Jurkat, Clone E6-1 (cell line): ENCODE measurements at places on chromosomes 4 and X.

GRCh38 chrX:31497086-31497485, 425.2 kb upstream of the FTHL17 start:
- DNase-seq: no peak

GRCh38 chr4:108458681-108459080, 161.7 kb upstream of the RPL34 start:
- no peak for DNase-seq

DNA sequence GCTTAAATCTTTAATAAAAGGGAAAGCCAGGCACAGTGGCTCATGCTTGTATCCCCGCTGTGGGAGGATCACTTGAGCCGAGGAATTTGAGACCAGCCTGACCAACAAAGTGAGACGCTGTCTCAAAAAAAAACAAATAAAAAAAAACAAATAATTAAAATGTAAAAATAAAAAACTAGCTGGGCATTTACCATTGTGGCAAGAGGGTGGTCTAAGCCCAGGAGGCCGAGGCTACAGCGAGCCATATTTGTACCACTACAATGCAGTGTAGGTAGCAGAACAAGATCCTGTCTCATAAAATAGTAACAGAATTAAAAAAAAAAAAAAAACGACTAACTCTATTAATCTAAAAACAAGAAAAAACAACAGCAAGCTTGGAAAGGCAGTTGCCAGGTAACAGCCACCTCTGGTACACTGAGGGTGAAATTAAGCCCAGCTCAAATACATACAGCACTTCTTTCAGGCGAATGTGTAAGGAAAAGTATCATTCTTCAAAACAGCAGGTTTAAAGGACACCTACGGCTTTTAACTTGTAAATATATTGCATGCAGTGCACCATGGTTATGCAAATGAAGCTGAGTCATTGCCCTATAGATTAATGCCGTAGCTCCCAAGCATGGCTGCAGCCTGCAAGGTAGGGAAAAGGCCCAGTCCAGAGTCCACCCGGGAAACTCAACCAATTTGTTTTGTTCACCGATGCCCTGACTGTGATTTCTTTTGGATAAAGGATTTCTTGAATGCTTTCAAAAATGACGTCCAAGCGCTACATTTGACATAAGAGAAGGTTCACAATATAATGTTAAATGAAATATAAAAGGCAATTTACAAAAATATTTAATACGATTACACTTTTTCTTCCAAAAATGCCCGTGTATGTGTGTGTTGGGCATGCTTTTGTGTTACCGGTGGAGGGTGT, 14.5 kb upstream of the TXLNG start:
- no peak for DNase-seq

- no peak for DNase-seq
Measured at GRCh38 chrX:154727418-154727817, 23.5 kb downstream of the GAB3 start.

GRCh38 chr4:82650868-82651267, 89.1 kb upstream of the TMEM150C start:
- no peak for DNase-seq

- DNase-seq: no peak
Measured at GRCh38 chr4:29277381-29277780, 1442.8 kb upstream of the PCDH7 start.

GRCh38 chr4:176825586-176825985, 32.9 kb upstream of the VEGFC start:
- DNase-seq: no peak

DNA sequence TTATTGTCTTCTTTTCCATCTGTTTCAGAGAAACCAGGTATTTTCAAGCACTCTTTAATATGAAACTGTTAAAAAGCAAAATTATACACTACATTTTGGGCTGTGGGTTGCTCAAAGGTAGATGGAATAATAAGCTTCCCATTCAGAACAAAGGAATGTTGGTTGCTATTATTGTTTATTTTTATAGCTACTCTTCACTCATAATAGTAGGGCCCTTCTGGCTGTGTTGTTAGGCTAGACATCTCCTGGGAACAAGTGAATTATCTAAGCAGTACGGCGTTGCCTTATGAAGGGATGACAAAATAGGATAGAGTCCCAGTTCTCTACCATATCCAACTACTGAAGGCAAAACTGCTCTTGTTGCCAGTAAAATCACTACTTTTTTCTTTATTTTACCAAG, 34.2 kb downstream of the TENM3 start:
- no peak for DNase-seq

DNA sequence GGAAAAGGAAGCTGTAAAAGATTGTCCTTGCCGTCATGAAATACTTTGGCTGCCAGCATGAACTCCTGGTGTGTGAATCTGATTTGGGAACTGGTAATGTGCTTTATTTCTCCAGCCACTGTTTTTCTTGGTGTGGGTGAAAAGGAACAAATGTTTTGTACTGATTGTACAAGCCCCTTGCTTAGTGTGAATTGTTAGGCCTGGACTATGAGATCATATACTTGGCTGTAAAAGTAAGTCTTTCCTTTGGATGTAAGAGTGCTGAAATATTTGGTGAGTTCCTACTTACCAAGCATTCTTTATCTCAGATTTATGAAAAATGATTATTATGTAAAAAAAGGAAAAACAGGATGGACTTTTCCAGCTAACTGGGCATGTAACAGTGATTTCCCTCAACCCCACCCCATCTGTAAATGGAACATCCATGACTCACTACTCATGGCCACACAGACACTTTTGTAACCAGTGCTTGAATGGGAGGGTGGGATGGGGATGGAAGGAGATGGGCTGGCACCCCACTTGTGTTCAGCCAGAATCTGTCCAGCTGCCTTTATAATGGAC, 6.3 kb downstream of the FNIP2 start:
- DNase-seq: no peak

- no peak for DNase-seq
Measured at GRCh38 chr4:112358415-112358814, 61.2 kb downstream of the ALPK1 start.

GRCh38 chrX:47560934-47561658, at the start of gene ARAF:
TSS of gene ARAF (plus strand) at chrX:47561205. CDS start at chrX:47562968, 1,763 bp downstream.
- peak; percentile 98 for DNase-seq

GRCh38 chr4:40264497-40264896, 67.7 kb downstream of the RHOH start:
- DNase-seq: no peak

DNA sequence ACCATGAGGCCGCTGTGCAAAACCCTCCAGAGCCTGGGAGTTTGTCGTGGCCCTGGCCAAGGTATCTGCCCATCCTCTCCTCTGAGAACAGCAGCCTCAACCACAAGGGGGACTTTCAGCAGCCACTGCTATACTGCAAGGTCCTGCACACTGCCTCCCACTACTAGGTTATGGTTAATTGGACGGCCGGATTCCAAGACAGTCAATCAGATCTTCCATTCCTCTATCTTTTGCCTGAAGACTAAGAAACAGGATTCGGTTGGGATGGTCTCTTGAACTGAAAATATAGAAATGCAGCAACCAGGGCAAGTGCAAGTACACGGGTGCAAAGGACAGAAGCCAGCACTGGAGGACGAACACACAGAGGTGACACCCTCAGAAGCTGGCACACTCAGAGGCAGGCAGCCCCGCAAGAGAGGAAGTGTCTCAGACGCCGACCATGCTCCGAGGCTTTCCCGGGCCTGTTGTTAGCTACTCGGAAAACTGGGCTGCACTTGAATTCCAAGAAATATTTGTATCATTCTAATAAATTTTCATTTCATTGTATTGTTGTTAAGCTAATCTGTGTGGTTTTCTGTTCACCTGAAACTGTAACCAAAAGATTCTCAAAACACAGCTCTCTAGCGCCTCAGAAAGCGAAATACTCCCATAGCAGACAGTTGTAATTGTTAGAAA, 63.3 kb downstream of the AFAP1 start:
- no peak for DNase-seq

DNA sequence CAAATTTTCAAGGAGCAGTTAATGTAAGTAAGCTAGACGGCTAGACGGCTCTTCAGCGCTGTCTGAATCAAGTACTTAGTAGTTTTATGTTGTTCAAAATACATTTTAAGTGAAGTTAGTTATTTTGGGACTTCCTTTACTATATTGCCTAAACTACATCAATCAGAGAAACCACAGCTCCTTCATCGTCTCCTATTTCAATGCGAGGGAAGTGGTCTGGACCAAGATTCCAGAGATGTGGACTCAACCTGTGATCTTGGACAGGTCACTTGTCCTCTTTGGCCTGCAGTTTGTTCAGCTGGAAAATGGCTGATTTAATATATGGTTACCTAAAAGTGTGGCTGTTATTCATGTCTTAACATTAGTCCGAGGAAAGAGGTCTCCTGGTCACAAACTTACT, 10.6 kb downstream of the ING2 start:
- no peak for DNase-seq

GRCh38 chr4:33226133-33226532, 2506.0 kb downstream of the PCDH7 start:
- no peak for DNase-seq

- DNase-seq: no peak
Measured at GRCh38 chr4:185566972-185567371, 31.7 kb upstream of the PDLIM3 start.

DNA sequence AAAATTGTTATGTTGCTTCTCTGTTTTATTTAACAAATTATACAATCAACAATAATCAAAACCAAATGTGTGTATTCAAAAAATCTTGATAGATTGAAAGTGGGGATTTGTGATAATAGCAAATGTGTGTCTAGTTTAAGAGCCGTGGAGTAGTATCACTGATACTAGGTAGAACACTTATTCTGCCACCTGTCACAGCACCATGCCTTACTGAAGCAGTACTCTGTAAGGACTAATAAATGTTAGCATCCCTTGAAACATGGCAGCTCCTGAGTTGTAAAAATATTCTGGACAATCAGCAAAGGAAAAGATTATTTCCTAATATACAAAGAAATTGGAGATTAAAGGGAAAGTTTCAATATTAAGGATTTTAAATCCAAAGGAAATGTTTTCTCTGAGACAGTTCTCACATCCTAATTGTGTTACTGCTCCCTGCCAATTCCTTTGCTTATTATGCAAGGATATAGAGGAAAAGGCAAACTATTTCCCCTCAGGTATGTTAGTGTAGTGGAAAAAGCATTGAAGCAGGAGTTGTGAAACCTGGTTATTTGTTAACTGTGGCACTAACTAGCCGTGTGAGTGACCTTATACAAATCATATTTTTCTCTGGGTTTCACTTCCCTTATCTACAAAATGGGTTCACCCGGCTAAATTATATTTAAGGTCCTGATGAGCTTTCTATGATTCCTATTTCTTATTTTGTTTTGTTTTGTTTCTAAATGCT, 303.1 kb downstream of the ARHGAP24 start:
- DNase-seq: no peak

- no peak for DNase-seq
Measured at GRCh38 chrX:150863191-150863590, 35.3 kb downstream of the CD99L2 start.

DNA sequence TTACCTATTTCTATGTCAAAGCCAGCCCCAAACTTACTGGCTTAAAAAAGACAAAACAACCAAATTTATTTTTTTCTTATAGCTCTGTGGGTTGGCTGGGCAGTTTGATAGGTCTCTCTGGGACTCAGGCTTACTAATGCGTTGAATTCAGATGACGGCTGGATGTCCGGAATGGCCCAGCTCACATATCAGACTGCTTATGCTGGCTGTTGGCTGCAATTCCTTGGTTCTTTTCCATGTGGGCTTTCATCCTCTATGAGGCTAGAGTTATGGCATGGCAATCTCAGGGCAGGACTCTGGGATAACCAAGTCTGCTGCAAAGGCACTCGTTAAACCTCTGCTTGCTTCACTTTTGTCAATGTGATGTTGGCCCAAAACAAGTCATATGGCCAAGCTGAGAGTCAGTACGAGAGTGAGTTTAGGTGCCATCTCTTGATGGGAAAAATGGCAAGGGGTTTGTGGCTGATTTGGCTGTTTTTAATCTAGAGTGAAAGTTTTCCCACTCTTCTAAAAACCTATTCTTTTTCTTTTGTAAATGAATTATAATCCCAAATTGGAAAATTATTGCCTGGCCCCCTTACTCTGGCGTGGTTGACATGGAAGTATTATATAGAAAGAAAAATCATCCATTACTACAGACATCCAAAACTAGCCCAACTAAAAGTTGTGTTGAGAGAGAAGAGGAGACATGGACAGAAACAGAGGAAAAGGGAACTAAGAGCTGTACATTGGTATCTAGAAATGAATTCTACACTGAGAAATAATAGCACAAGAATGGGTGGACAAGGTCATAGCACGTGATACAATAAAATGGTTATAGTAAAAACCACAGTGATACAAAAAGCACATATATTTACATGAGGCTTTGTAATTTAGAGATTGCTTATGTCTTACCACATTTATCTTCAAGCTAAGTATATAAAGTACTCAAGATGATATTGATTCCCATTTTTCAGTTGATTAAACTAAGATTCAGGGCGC, 6.6 kb downstream of the PRIMPOL start:
- no peak for DNase-seq
